Mesendoderm (in vitro differentiated cells): ENCODE measurements at places on chromosomes 7 and 10.

DNA sequence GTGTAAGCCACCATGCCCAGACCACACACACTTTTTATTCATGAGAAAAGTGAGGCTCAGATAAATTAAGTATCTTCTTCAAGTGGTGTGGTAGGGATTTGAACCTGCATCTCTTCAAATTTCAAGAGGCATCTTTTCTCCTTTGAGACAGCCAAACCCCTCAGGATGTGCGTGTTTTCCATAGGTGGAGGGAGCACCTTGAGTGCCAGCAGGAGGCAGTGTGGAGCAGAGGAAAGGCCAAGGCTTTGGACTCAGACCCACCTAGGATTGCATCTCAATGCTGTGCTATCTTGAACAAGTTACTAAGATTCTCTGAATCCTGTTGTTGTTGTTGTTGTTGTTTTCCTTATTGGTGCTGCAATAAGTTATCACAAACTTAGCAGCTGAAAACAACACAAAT, 40.2 kb upstream of the MYL10 start:
- no peak for DNase-seq

DNA sequence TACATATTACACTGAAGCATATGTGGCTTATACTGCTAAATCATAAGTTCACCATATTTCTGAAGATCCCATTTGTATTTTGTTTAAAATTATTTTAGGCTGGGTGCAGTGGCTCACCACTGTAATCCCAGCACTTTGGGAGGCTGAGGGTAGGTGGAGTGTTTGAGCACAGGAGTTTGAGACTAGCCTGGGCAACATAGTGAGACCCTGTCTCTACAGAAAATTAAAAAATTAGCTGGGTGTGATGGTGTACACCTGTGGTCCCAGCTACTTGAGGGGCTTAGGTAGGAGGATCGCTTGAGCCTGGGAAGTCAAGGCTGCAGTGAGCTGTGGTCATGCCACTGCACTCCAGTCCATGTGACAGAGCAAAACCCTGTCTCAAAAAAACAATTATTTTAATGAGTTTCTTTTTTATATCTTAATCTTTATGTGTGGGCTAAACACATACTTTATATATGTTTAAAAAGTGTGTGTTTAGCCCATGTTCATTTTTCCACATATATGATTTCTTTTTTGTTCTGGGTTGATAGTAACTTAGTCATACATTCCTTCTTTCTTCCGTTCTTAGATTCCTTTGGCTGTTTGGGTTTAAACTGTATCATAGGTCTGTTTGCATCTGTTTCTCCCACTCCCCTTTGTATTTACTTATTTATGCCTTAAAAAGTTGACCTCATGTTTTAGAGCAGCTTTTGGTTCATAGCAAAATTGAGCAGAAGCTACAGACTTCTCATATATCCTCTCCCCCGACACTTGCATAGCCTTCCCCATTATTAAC, 33.5 kb downstream of the RSBN1L start:
- DNase-seq = no peak

DNA sequence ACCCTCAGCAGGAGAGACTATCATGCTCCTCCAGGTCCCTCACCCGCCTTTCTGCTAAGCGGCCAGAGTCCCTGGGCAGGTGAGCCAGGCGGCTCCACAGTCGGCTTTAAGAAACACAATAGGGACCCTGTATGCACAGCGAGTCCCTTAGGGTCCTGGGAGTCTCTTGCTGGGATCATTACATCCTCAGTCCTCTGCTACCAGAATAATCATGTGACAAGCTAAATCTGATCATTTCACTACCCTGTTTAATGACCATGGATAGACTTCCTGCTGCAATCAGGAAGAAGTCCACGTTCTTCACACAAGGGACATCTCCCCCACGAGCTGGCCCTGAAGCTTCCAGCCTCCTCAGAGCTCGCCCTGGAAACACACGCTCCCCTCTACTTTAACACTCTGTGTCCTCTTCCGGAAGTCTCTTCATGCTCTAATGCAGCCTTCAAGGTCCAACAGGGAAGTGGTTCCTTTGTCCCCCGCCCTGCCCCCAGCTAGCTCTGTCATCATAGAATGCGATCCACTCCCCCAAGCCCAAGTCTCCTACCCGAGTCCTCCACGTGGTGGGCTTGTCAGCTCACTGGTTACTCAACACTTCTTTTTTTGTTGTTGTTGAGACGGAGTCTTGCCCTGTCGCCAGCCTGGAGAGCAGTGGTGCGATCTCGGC, 101.5 kb downstream of the RNF216 start:
- no peak for DNase-seq

DNA sequence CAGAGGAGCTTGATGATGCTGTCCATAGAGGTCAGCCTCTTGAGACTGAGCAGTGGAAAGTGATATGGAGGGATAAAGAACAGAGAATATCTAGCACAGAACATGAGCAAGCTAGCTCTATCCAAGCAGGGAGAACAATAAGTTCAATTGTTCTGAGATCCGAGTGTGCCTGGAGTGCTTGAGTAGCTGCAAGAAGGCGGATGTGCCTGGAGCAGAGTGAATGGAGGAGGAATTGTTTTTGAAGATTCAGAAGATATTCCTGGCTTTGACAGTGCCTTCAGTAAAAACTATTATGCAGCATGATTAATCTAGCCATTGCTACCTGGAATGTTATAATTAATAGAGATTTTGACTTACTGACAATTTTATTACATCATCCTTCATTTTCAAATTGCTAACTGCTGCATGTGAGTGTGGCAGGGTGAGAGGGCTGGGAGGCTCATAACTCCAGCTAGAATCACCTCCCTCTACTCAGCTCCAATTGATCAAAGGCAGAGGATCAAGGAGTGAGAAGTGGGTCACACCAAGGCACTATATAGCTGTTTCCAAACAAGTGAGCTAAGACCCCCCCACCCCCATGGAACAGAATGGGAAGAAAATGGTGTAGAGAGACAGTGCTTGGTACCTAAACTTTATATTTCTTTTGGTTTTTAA, 302.8 kb downstream of the ADRA2A start:
- DNase-seq = no peak

DNA sequence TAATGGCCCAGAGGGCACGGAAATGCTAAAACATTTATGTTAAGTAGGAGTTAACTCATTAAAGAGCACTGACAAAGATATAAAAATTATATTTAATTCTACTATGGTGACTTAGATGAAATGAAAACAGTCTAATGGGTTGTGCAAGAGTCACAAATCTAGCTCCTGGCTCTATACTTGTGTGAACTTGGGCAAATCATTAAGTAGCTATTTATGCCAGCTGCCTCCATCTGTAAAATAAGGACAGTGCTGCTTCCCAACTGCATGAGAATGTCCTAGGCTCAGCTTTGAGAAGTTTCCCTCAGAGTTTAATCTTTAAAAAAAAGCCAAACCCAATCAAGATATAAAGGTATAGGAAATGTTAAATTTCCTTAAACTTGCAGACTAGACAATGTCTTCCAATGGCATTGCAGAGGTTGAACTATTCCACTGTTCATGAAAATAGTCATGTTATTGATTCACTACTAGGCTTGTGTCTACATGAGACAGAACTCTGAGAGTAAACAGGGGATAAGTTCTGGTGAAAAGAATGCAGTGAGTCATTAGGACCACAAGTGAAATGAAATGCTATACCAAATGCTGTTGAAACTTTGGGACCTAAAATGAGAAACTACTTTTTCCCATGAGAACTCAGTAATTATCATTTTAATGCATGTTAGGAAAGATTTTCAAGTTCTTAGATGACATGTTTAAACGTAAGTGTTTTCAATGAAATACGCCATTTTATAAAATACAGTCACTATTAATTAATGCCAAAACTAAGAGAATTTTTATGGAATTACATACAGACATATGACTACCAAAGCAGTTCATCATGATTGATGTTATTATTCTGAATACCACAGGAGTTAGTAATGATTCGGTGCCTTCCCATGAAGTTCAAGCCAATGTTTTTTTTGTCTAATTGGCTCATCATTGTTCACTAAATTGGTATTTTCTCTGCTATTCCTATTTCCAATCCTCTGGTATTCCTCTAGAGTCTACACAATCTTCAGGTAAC, 84.2 kb downstream of the CDK6 start:
- DNase-seq = peak; percentile 14

- no peak for DNase-seq
Observed at GRCh38 chr7:101865031-101865430, 47.6 kb downstream of the CUX1 start.

- DNase-seq = no peak
Observed at GRCh38 chr10:124042656-124043309, 50.6 kb downstream of the CHST15 start.

DNA sequence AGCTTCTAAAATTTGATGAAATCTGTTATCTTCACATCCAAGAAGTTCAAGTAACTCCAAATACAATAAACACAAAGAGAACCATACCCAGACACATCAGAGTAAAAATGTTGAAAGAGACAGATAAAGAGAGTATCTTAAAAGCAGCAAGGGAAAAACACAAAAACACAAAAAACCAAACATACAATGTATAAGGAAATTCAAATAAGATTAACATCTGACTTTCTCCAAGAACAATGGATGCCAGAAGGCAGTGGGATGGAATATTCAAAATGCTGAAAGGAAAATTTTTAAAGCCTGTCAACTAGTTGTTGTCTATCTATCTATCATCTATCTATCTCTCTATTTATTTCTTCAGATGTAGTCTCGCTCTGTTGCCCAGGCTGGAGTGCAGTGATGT, 72.4 kb upstream of the MKLN1 start:
- peak; percentile 6 for DNase-seq

GRCh38 chr7:132423594-132424200, 152.6 kb downstream of the PLXNA4 start:
- DNase-seq = no peak

DNA sequence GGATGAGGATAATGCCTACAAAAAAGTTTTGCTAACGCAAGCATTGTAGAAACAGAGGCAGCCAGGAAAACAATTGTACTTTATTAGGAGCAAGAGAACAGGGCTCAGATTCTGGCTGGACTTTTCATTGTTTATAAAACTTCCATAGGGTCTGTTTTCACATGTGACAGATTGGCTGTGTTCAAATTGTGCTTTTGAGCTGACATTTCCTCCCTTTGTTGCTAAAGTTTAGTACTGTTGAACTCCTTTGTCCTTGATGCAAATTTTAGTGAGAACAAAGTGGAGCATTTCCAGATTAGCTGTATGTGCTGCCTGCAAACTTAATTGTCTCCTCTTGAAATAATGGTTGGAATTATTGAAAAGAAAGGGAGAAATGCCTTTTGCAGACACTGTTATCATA, 221.0 kb upstream of the FZD1 start:
- DNase-seq = no peak

DNA sequence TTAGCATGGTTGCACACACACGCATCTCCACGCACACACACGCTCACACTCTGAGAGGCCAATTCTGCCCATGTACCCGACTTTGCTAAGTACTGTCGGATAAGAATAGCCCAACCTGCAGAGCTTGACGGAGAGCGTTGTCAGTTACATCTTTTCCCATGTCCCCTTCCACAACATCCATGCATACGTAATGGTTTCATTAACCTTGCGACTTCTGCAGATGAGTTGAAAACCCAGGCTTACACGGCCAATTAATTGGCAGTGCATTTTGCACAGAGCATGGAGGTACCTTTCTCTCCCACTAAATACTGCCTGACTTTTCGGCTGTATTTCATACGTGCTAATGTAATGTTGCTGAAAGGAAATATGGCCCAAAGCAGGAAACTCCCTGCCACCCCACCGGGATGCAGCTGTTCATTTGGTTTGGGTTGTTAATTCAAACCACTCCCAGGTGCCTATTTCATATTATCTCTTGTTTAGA, 291.2 kb upstream of the HABP2 start:
- DNase-seq = no peak

- no peak for DNase-seq
Observed at GRCh38 chr10:73917566-73918305, 6.8 kb downstream of the PLAU start.
